ENCODE measurements at places on chromosomes 4 and X.
A peak's percentile ranks its signal among the peaks of the same experiment; 100 is the strongest.

- DNase-seq: no peak
Observed at GRCh38 chr4:183632689-183633088, 26.3 kb downstream of the RWDD4 start.

DNA sequence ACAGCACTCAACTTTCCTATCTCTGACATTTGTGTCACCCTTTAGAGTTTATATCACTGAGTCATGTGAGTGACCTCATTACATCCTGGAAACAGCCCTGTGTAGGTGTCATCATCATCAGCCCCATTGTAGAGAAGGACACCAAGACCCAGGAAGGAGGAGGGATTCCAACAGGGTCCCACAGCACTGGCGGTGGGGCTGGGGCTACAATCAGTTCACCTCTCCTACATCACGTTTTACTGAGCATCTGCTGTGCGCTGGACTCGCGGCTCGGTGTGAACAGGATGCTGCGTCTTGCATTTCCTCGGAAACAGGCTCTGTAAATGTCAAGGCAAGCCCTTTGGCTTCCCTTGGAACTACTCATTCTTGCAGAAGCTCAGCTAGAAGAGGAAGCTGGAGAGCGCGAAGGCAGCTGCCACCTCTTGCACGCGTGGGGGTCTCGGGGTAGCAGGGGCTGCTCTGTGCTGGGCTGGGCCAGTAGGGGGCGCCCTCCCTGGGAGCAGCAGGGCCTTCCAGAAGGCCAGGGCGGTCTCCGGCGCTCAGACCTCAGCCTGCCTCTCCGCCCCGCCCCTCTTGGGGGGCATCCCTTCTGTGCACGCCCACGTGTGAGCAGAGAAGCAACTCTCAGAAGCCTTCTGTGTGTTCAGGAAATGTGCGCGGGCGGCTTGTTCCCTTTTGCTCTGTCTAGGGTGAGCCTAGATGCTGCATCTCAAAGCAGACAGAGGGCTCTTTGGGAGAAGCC lies 29.0 kb downstream of the REELD1 start:
- DNase-seq: peak; percentile 56

DNA sequence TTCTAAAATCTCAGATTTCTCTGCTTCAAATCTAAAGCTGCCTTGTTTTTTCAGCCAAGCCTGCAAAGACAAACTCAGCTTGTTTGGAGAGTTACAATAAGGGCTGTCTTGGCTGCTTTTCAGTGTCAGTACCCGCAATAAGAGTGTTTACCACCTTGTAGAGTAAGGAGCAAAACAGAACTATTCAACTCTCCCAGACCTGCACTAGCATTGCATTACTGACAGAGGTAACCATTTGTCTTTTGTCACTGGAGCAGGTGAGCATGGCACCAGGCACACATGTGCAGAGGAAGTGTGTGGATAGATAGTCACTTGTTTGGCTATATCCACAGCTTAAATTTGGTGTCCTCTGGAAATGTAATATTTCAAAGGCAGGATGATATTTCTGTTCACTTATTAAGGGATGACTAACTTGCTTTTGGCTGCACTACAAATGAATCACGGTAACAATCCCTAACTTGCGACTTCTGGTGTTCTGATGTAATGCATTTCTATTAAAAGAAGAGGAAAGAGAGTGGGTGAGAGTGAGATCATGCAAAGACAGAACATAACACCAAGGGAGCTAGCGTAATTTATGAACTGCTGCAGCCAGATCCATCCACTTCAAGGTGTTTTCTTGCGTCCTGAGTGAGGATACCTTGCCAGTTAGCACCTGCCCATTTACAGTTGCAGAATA lies 38.6 kb downstream of the PTCHD1 start:
- no peak for DNase-seq

DNA sequence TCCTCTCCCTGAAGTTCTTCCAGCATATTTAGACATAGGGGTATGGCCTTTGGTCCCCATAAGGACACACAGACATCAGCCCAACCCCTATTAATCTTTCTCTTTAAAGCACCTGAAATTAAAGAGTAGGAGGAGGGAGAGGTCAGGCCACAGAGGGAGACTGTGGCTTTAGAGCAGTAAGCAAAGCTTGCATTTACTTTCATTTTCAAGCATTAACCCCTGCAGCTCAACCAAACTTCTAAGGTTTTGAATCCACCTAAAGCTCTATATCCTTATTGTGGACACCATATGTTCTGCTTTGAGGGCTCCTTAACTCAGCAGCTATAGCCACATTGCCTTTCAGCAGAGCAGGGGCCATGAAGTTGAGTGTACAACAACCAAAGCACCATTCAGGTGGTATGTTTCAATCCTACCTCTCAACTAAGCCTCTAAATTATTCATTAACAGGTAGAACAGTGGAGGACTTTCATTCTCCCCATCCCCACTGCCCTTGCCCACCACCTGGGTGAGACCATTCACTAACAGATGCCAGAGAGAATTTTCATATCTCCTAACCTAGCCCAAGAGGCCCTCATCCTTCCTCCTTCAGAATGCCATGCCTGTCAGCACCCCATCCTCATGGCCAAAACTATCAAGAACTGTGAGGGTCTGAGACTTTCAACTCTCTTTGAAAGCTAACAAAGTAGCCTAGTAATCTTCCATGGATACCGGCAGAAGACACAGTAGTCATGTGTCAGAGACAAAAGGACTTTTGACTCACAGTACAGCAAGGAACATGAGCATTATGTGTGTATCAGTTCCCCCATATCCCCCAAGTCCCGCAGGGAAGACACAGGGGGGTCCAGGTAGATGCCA lies 20.8 kb downstream of the LIN54 start:
- DNase-seq: no peak

DNA sequence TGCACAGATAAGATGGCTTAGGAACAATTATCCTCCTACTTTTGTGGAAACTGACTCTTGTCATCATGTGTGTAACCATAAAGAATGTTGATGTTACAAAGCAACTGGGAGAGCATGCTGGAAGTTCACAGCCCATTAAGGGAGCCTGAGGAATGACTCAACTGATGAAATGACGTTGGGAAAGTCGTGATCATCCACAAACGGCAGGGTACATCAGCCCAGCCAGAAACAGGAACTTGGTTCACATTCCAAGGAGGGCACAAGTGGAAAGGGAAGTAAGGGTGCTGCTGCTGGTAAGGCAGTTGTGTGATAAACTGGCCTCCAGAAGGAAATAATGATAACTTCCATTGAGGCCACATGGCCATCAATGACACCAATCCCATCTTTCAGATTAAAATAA lies 6.7 kb downstream of the TEC start:
- DNase-seq: no peak

DNA sequence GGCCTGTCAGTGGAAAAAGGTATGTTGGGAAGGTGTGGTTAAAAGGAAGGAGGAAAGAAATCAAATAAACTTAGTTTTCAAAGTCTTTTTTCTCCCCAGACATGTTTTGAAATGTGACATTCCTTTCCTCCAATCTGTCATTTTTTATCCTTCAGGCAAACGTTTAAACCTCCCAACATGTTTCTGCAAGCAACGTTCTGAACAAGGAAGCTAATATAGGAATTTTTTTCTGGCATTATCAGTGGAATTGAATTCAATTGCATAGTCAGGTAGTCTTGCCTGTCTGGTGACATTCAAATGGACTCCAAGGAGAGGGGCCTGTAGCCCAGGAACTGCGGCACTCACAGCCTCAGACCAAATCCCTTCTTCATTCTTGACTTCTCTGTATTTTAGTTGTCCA lies 30.0 kb upstream of the RASSF6 start:
- DNase-seq: no peak

- no peak for DNase-seq
Observed at GRCh38 chrX:6004529-6004928, 224.1 kb downstream of the NLGN4X start.

- peak; percentile 6 for DNase-seq
Observed at GRCh38 chrX:49915361-49916222, 6.8 kb upstream of the CLCN5 start.

- DNase-seq: no peak
Observed at GRCh38 chr4:103032574-103032973, 13.1 kb upstream of the SLC9B1 start.

DNA sequence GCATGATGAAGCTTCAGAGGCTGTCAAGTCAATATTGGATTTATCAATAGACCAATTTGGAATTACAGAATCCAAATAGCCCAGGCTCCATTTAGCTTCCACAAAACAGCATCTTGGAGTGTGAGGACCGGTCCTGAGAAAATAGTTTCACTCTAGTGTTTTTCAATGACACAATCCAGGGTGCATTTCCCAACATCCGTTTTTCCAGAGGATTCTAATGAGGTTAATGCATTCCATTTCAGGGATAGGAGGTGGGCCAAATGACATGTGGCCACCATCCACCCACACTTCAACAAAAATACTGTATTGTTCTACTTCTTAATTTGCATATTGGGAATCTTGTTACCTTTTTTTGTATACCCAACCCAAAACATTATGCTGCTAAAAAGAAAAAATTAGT lies 229.8 kb upstream of the LDB2 start:
- DNase-seq: no peak

- no peak for DNase-seq
Observed at GRCh38 chrX:39896951-39897740, 200.6 kb downstream of the BCOR start.

- no peak for DNase-seq
Observed at GRCh38 chrX:29858714-29859113, 356.6 kb upstream of the MAGEB2 start.

- no peak for DNase-seq
Observed at GRCh38 chr4:112847781-112848180, 201.7 kb upstream of the ANK2 start.

DNA sequence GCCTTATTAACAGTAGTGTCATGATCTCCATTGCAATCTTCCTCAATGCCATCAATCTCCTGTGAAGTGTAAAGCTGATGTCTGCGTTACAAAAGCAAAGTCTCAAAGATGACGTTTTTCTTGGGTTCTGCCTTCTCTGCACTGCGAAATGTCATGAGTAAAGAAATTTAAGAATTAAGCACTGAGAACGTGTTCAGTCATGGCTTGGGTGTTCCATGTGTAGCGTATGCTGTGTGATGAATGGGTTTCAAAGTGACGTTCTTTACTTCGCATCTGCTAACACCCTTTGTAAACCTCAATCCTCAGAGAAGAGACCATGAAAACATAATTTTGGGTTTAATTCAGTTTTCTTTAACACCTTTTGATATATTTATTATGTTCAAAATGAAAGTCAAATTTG lies 999 bp downstream of the NAP1L5 start:
- DNase-seq: no peak

DNA sequence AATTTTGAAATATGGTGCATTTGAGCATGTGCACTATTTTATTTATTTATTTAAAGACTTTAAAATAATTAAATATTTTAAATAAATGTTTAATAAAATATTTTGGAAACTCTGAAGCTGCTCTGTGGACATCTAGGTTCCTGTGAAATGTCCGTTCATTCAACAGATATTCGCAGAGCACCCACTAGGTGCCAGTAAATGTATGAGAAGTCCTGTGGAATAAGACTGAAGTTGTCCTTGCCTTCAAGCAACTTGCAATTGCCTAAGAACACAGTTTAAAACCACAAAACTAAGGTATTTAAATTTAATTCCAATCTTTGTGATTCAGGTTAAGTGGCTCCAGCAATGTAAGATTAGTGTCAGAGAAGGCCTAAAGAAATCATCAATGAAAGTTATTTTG lies 306.7 kb downstream of the GBA3 start:
- DNase-seq: no peak

- no peak for DNase-seq
Observed at GRCh38 chrX:30141966-30142365, 73.4 kb upstream of the MAGEB2 start.

- no peak for DNase-seq
Observed at GRCh38 chr4:39085891-39086290, 23.9 kb downstream of the KLHL5 start.

- no peak for DNase-seq
Observed at GRCh38 chr4:121114756-121115155, 42.4 kb upstream of the NDNF start.

- DNase-seq: no peak
Observed at GRCh38 chrX:65610481-65610880, 57.0 kb upstream of the MSN start.

DNA sequence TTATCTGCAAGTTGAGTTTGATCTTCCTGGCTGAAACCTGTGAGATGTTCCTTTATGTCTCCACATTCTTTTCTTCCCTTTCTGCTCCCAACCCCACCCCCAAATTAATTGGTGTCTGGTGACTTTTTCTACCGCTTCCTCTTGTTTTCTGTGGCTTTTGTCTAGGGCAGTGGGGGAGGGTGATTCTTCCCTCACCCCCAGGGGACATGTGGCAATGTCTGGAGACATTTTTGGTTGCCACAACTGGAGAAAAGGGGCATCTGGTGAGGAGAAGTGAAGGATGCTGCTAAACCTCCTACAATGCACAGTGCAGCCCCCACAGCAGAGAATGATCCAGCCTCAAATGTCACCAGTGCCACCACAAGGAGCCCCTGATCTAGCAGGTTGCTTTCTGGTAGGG lies 152.9 kb downstream of the NHS start:
- no peak for DNase-seq

DNA sequence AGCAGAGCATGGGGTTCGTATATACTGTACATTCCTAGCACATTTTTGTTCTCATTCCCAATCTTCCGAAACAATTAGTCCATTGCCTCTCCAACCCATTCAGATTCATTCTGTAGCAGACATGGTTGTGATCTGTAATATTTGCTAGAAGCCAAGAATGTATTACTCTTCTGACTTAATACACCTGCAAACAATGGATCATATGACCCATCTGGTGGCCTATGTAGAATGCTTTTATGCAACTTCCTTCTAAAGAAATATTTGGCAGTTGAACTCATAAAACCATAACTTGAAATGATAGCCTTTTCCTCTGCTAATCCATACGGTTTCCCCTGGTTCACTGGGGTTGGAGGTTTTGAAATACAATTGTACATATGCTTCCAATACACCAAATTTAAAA lies 32.8 kb upstream of the SGMS2 start:
- no peak for DNase-seq

- no peak for DNase-seq
Observed at GRCh38 chr4:108411836-108412235, 208.5 kb upstream of the RPL34 start.

DNA sequence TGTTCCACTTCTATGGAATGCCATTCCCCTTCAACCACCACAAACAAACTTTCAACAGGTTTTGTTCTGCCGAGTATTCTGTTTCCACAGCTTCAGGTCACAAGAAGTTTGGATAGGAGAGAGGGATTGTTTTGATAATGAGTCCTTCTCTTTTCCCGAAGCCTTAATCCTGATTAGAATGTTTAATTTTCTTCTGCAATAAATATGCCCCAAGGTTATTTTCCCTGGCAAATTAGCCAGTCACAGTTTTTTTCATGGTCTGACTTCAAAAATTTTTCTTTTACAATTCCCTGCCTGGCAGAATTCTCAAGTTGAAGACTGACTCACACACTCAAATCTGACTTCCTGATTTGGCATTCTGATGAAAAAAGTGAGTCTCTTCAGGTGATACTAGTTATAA lies 33.1 kb upstream of the EDNRA start:
- no peak for DNase-seq

- no peak for DNase-seq
Observed at GRCh38 chr4:13329963-13330362, 154.2 kb downstream of the RAB28 start.

DNA sequence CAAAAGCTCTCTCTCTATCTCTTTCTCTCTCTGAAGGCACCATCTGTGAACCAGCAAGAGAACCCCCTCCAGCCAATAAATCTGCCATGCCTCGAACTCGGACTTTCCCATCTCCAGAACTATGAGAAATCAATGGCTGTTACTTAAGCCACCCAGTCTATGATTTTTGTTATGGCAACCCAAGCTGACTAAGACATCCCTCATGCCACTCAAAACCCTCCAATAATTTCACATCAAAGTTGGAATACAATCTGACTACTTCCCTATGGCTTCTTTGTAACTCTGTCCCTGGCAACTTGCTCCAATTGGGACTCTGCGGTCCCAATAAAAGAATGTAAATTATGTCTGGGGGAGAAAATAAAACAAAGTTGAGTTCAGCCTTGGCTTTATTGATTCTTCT lies 265.7 kb downstream of the SHOX start:
- DNase-seq: no peak

Measured in activated CD4-positive, alpha-beta T cell treated with anti-CD3 and anti-CD28 coated beads for 24 hours (primary cell).